Hematopoietic multipotent progenitor cell treated with erythropoietin and hydrocortisone succinate and interleukin-3 and kit ligand, for 4 days (in vitro differentiated cells): ENCODE measurements at places on chromosomes 12 and 14.

- DNase-seq, result no peak
Observed at GRCh38 chr12:42039577-42039976, 105.1 kb downstream of the GXYLT1 start.

- peak; percentile 72 for DNase-seq
Observed at GRCh38 chr14:45426685-45427282, 173.8 kb upstream of the MIS18BP1 start.

DNA sequence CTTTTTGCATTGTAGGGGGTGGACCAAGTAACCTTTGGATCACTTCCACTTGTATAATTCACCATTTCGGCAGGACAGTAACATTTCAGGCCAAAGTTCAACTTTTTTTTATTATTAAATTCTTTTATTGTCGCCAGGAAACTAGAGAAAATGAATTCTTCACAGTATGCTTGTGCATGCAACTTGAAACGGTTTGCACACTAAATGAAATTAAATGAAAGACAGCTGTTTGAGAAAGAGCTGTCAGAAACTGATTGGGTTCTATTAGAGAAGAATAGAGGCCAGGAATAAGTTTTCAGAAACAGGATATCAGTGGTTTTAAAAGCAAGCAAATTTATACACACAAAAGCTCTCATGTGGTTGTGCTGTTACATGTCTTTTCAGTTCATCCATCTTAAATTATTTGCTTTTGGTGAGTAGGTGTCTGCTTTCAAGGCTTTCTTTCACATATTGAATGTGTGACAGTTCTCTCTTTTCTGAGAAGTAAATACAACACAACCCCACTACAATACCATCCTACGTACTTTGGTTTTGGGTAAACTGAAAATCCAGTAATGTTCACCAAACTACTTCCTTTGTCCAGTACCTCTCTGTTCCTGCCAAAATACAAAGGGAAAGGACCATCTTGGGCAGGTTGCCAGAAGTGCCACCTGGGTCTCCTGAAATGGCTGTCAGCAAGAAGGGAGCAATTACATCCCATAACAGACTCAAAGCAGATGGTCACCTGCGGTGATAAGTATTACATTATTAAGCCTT, 291.7 kb downstream of the RAD51B start:
- no peak for DNase-seq

DNA sequence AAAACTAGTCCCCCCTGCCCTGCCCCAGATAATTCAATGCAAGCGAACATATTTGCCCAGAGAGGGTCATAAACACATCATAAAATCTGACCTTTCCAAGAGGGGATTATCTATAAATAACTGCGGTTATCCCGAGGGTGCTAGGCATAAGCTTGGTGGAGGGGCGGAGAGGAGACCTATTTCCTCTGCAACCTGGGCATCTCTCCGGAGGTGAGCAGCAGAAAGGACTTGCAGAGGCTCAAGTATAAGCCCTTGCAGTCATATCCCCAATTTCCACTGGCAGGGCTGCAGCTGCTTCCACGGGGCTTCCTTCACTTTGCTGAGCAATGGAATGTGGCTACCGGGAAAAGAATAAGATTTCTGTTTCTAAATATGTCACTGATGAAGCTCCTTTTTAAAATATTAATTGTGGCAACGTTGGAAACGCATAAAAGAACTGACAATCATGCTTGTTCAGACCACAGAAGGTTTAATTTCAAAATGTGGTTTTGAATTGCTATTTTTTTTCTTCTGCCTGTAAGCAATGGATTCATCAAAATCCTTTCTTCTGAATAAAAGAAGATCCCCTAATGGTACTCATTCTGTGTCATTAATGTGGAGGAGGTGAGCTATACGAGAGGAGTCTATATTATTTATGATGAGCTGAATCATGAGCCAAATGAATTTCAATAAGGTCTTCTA, 268.9 kb upstream of the ATP2B1 start:
- DNase-seq, result no peak

- DNase-seq, result peak; percentile 49
Observed at GRCh38 chr12:12613344-12613743, 1.7 kb downstream of the CREBL2 start.

GRCh38 chr14:64247195-64247594, 47.0 kb downstream of the ESR2 start:
- no peak for DNase-seq

GRCh38 chr12:24625103-24625502, 323.8 kb downstream of the BCAT1 start:
- no peak for DNase-seq

GRCh38 chr12:56955631-56956256, 1.7 kb downstream of the RDH16 start:
- no peak for DNase-seq

DNA sequence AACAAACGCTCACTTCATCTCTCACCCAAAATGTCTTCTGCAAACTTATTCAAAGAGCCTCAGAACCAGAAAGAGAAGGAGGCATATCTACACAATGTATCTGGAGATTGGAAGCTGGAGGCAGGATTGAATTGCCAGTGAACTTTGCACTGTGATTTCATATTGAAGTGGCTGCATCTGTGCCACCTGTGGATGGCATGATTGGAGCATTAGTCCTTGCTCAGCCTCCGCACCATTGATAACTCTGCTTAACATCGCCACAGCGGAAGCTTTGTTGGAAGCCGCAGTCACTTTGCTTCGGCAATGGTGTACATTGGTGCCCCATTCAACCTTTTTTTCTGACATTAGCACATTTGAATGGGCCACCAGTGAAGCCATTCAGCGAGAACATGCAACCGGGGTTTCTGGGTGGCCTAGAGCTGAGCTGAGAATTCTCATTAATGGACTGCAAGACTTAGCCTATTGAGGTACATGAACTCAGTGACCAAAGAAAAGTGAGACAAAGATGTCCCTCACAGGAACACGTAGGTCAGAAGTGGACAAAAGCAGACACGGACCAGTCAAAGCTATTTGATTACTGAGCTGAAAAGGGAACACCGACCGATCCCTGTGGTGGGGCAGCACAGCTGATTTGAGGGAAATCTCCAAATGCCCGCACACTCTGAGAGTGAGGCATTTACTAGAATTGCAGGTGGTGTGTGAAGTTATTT, 130.4 kb downstream of the BRMS1L start:
- no peak for DNase-seq

DNA sequence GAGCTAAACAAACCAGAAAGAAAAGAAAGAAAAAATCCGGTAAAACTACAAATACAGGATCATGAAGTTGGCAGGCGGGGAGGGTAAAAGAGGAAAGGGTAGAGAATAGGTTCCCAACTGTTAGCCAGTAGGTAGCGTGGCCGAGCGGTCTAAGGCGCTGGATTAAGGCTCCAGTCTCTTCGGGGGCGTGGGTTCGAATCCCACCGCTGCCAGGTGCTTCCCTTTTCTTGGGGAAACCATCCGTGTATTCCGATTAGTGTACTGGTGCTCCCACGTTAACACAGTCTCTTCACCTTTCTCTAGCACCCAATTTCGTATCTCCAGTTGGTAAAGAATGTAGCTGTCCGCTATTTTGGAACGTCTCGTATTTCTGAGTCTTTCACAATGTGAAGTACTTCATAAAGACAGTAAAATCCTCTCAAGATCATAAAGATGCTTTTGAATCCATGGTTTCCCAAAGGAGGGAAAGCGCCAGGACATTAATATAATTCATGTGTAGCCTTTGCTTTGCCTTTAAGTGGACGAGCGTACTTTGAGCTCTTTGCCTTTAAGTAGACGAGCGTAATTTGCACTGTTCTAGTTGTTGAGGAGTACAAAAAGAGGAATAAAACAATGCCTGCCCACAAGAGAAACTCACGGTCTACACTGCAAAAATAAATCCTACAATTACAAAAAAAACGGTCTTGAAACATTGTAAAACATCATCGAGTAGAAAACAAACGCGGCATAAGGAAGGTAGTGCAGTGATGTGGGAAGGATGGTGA, 19.0 kb upstream of the RNASE12 start:
- peak; percentile 91 for DNase-seq

GRCh38 chr12:42483521-42483790, 106.1 kb downstream of the PRICKLE1 start:
- no peak for DNase-seq

DNA sequence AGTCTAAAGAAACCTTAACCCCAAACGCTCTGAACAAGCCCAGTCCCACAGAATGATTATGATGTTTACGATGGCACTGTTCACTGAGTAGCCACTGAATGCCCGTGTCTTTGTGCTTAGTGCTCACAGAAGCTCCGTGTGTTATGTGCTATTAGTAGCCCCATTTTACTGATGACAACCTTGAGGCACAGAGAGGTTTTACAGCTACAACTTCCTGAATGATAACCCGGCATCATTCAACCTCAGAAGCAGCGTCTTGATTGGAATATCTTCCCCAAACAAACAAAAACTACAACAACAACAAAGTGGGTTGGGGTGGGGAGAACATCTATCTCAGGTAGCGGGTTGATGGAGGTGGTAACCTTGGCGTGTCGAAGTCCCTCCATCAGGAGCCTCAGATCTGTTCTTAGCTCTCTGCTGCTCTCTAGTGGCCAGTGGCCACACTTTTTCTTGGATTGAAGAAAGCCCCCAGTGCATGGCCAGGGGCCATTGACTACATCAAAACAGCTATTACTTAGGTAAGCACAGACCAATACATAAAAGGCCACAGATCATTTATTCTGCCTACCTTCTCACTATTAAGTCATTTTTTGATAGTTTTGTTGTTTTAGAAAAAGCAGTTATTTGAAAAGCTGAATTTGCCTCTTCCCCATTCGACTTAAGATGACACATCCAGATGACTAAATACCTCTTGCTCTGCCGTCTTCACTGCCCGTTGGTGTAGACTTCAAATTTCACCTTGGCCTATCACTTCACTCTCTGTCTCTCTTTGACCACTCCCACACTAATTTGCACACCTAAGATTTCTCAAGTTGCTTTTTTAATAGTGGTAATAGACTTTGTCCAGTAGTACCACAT, 376.9 kb downstream of the GALC start:
- peak; percentile 71 for DNase-seq

GRCh38 chr14:92531106-92531873, 17.7 kb downstream of the RIN3 start:
- peak; percentile 90 for DNase-seq

GRCh38 chr14:98871796-98872195, 400.2 kb downstream of the BCL11B start:
- DNase-seq, result no peak

GRCh38 chr12:58919231-58920101, 838 bp downstream of the LRIG3 start:
- peak; percentile 1 for DNase-seq

DNA sequence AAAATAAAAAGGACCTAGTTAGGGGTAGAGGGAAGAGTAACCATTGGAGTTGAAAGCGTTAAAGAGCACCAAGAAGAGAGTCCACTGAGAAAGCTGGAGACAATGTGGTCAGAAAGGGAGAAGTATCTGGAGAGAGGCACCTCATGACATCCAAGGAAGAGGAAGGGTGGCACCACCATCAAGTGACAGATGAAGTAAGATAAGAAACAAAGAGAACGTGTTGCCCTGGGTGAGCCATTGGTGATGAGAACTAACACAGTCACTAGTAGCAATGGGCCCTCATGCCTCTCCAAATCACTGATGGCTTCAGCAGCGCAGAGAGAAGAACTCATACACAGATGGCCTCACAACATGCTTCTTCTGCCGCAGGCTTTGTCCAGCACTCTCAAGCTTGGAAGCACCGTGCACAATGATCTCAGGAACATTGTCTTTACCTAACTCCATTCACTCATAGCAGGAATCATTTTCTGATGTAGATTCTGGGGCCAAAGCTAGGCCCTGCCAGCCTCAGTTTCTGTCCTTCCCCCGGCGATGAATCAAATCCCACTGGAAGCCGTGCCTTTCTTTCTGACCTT, 252.9 kb downstream of the DPF3 start:
- DNase-seq, result no peak

GRCh38 chr12:6961278-6961694, 9.2 kb downstream of the PHB2 start:
- DNase-seq, result peak; percentile 92

DNA sequence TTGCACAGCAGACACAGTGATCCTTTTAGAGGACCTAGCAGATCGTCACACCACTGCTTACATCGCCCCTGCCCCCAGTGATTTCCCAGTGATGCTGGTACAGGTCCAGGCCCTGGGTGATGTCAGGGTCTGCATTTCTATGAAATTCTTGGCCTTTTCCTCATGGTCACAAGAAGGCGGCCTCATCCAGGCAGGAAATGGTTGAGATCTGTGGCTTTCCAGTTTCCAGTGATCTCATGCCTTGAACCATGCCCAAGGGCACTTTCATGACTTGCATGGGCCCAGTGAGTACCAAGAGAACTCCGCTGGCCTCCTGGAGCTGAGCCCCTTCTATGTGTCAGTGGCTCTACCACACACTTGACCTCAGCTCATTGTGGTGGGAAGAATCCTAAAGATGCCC, 41.9 kb upstream of the BDKRB2 start:
- DNase-seq, result no peak

DNA sequence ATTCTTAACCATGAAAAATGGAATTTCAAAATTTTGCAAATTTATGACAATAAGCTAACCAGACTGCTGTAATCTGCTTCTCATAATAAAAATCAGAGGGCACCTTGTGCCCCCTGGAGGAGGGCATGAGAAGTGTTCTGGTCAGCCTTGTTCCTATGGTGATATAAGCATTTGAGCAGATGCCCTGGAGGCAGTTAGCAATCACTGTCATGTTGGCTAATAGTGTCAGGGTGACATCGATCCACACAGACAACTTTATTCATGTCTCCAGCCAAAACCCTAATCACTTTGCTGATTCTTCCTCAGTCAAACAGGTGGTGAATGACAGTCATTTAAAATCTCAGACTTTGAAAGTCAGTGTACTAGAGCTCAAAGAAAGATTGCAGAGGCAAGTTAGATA, 943.0 kb downstream of the GALC start:
- peak; percentile 59 for DNase-seq

DNA sequence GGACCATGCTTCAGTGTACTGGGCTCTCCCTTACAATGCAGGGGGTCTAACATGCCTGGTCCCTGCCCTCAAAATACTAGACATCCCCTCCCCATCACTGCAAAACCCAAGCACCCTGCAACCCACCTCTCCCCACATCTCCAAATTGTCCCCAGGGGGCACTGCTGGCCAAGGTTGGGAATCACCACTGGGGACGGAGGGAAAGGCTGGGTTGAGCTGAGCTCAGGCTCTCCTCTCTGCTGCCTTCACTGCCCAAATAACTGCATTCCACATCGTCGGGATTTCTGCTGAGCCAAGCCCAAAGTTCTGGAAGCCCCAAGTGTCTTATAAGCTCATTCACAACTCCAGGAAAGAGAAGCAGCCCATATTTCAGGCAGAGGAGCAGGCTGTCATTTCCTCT, 69.6 kb downstream of the NT5DC3 start:
- peak; percentile 65 for DNase-seq

GRCh38 chr12:21813125-21813524, 38.6 kb upstream of the KCNJ8 start:
- DNase-seq, result peak; percentile 38
